ENCODE measurements at places on chromosomes 3 and 15.

DNA sequence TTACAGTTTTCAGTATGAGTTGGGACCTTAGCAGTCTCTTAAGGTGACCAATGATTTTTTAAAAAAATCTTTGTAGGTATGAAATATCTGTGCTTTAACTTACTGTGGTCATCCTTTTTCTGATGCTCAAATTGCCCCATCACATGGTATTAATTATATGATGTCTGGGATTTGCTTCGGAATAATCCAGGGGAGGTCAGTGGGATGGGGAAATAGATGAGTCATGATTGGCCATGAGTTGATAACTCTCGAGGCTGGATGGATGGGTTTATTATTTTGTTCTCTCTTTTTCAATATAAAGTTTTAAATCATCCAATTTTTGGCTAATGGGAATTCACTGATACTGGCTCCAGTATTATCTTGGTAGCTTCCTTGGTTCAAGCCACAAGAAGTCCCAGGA, 370.3 kb upstream of the TPM1 start:
- no peak for DNase-seq

GRCh38 chr3:56291244-56291680, 177.0 kb downstream of the ERC2 start:
- peak; percentile 96 for DNase-seq

- no peak for DNase-seq
Measured at GRCh38 chr3:108125550-108126071, 34.8 kb upstream of the CD47 start.

DNA sequence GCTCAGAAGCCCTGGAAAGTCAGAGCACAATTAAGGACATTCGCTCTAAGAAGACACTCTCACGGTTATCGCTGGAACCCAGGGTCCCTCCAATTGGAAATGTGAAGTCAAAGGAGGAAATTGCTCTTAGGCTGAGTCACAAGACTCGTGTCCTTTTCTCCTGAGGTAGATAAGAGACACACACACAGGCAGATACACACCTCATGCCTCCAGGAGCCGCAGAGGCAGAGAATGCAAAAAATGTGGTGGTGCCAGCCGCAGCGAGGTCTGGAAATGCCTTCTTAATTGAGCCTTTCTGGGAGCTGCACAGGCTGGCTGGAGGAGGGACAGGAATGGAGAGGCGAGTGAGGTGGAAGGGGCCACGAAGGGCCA, 189.3 kb downstream of the OPA1 start:
- DNase-seq: peak; percentile 17

DNA sequence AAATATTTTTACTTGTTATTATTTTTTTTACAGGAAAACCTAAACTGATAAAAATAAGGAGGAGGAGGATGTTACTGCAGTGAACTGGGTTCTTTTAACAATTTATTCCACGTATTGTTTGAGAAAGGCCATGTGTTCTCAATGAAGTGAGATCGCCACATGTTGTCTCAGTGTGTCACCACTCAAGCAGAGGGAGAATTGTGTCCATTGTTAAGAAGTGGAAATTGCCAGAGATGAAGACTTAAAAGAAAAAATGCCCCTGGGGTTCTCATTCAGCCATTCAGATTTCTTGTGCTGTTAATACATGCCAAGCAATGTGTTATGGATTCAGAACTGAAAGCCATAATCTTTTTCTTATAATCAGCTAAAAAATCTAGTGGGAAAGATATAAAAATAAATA, 297.1 kb downstream of the NSUN3 start:
- DNase-seq: no peak

DNA sequence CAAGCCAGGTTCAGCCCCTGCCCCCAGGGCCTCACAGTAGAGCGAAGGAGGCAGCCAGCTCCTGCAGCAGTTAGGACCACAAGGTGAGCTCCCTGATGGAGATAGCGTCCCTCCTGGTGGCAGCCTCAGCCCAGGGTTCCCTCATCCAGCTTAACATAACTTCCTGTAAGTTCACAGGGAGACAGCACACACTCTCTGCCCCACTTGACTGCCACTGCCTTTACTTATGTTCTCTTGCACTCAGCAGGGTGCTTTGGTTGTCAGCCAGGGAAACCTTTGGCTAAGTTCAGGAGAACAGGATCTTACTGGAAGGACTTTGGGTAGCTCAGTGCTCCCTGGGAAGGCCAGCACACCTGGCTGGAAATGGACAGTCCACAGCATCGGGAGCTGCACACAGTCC, 10.9 kb downstream of the KBTBD13 start:
- DNase-seq: no peak

DNA sequence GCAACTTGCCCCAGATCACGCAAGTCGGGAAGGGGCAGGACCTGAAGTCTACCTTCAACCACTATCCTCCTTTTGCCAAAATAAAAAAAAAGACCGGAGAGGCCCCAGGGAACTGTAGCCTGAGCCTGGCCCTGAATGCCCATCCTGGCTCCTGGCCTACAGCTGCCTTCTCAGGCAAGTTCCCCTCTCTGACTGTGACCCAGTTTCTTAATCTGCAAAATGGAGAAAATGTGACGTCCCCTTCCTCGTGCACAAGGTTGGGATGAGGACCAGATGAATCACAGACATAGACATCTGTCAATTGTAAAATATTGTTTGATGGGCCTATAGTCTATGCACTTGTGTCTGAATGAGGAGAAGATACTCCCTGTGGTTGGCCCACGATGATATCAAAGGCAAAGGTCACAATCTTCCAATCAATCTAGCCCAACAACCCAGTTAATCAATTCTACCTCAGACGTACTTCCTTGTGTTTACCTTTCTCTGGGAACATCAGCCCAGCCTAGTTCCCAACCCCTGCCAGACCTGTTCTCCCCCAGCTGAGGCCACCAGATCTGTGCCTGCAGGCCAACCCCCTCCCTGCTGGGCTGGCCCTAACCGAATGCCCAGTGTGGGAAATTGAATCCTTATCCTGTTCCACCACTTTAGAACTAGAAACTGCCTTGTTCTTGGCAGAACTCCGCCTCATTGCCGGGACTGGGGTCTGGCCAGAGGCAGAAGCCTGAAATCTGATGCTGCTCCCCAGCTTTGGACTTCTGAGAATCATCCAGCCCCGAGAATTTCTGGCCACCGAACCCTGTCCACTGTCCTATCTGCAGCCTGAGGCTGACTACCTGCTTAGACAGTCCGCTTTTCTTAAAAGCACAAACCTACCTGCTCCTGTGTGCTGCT, 101.8 kb upstream of the LIPC start:
- no peak for DNase-seq

DNA sequence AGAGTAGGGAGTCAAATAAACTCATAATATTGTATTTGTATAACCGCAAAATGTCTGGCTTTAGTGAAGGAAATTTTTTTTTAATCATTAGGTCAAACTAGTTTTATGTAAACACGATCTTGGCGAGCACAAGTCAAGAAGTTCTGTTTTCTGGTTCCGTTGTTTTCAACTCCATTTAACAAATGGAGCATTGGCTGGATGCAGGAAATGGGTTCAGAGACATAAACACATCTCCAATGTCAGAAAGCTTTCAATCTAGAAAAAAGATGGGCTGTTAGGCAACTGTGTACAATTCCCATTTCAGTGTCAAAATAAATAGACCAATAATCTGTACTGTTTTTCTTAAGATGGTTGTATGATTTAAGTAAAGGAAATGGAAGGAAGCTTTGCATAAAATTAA, 292.8 kb downstream of the TBL1XR1 start:
- no peak for DNase-seq

- no peak for DNase-seq
Measured at GRCh38 chr3:149058198-149058597, 28.1 kb downstream of the HLTF start.

- no peak for DNase-seq
Measured at GRCh38 chr3:136631424-136631823, 120.8 kb downstream of the STAG1 start.

- DNase-seq: no peak
Measured at GRCh38 chr15:62452026-62452425, 286.9 kb upstream of the C2CD4B start.

- no peak for DNase-seq
Measured at GRCh38 chr15:68755731-68756130, 65.0 kb downstream of the ANP32A start.

GRCh38 chr15:75070674-75071073, 47.3 kb downstream of the PPCDC start:
- DNase-seq: no peak

DNA sequence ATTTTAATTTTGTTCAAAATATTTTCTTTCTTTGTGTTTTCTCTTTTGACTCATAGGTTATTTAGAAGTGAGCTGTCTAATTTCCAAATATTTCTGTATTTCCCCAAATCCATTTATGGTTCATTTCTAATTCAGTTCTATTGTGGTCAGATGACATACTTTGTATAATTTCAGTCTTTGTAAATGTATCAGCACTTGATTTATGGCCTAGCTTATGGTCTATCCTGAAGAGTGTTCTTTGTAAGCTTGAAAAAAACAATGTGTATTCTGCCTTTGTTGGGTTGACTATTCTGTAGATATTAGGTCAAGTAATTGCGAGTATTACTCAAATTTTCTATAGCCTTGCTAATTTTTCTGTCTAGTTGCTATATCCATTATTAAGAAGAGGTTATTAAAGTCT, 311.2 kb downstream of the OCA2 start:
- no peak for DNase-seq

DNA sequence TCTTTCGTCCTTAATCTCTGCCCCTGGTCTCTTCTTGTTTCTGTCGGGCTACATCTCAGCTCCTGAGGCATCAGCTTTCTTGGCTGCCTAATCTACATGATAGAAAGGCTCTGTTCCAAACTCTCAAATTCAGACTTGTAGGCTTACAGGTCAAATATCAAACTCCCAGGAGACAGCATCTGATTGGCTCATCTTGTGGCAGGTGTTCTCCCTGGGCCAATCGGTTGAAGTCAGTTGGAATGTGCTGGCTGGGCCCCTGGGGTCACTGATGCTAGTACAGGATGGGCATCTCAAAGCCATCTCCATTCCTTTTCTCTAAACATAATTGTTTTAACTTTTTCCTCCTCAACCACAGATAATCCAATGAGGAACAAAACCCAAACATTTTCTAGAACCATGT, 198.7 kb downstream of the CNTN3 start:
- no peak for DNase-seq

DNA sequence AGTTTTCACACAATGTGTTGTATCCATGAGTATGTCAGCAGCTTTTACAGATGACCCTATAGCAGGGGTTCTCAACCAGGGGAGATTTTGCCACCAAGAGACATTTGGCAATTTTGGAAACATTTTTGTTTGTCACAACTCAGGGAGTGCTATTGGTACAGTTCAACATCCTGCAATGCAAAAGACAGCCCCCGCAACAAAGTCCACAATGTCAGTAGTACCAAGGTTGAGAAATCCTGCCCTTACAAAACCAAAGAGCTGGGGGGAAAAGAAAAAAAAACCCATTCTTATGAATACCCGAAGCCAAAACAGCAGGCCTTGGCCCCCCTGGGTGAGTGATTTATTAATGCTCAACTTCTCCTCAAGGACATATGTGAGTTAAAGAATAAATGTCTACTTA, 99.1 kb downstream of the LARS2 start:
- DNase-seq: no peak
